ENCODE measurements at places on chromosomes 1 and 21. TPM values are rescaled to one million over a fixed set of nuclear protein-coding genes. Genes with fewer than 3 reads are reported as not detected.

The PTPN22 gene
- total RNA-seq, result 0.38 TPM

The TSPEAR gene
- total RNA-seq, result not detected

The CD52 gene
- total RNA-seq, result 3.0 TPM

The C1orf210 gene
- total RNA-seq, result 2.6 TPM

The GCSAML gene
- total RNA-seq, result not detected

The CR2 gene
- 0.08 TPM for total RNA-seq

The TBX19 gene
- total RNA-seq, result 1.0 TPM

The SRSF4 gene
- total RNA-seq, result 33.0 TPM

Measured in left lobe of liver (tissue), 2 donors.